ENCODE measurements at places on chromosomes 5 and 9. TPM values are rescaled to one million over a fixed set of nuclear protein-coding genes. Genes with fewer than 3 reads are reported as not detected.

GRCh38 chr5:143065185-143065965, 295.2 kb downstream of the ARHGAP26 start:
- DNase-seq, result peak; percentile 73

DNA sequence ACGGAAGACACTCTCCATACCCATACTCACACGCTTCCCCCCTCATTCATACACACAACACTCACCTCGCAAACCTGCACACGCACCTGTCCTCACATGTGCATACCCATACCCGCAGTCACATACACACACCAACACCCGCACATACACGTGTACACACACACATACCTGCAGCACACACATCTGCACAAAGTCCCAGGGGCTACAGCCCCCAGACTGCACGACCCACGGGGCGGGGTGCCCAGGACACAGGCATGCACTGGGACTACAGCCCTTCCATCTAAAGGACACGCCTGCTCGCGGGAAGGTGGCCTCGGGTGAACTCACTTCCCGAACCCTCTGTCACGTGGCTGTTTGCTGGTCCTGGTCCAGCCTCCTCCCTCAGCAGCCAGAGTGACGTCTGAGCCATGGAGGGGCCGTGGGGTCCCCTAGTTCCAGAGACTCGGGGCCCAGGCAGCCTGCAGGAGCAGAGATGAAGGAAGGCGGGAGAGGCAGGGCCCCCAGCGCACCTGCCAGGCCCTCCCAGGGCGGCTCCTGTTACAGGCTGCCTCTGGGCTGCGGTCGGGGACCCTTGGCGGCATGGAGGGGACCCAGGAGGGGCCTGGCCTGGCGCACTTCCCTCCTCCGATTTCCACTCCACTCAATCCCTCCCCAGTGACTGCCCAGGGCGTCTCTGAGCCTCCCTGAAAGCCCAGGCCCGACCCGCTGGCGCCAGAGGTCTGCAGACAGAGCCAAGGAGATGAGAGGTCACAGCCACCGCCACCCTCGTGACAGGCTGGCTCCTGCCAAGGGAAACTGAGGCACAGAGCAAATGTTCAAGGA, 8.1 kb downstream of the SLC12A7 start:
- DNase-seq, result no peak

DNA sequence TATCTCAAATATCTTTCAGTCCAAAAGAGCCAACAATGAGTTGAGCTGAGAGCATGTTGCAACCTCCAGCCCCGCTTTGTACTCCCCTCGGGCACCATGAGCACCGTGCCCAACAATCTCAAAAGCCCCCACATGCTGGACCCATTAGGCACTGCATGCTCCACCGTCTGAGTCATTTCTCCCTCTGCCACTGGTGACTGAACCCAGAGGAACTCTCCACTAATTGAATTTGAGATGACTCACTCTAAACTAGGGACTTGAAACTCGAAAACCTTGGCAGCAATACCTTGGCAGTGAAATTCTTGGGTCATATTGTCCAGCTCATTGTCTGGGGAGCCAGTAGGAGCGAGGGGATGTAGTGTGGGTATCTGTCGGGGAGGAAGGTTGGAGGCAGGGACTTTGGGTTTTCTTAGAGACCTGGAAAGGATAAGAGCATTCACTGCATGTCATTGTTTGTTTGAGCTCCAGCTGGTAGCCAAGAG, 49.9 kb upstream of the SLIT3 start:
- peak; percentile 99 for DNase-seq

GRCh38 chr9:123876750-123877149, 53.2 kb downstream of the DENND1A start:
- DNase-seq, result no peak

GRCh38 chr5:80217667-80218066, 38.2 kb downstream of the SERINC5 start:
- no peak for DNase-seq

GRCh38 chr5:168409591-168410458, 76.4 kb upstream of the RARS1 start:
- DNase-seq, result peak; percentile 44

DNA sequence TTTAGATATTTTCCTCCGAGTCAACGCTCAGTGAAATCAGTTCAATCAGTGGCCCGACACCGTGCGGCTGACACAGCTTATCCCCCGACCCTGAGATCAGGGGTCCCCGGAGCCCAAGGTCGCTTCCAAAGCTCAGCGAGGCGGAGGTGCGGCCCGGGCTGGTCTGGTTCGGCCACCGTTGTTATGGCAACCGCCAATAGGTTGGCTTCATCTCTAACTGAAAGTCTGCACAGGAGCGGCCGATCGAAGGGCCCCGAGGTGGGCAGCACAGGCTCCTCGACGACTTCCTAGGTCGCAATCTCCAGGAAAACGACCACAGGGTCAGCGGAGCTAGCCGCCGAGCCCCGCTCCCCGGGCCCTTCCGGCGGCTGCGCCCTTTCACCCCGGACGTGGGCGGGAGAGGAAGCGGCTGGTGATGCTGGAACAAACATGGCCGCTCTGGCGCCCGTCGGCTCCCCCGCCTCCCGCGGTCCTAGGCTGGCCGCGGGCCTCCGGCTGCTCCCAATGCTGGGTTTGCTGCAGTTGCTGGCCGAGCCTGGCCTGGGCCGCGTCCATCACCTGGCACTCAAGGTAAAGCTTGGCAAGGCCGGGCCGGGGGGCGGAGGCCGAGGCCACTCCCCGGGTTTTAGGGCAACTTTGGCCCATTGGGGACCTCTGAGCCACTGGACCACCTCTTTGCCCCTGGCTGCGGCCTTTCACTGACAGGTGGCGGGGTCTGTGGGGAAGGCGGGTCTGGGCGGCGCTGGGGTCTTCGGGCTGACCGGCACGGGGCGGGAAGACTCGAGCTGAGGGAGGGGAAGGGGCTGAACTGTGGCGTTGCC, at the start of gene GPR107:
Gene GPR107 (plus strand): TSS at position 403 of the 821 bp plus-strand sequence. CDS start 27 bp downstream, at position 430.
- DNase-seq, result peak; percentile 43

Gene PTPRD
- 10.9 TPM for total RNA-seq

Gene CNTFR
- not detected for total RNA-seq

Gene TEX48
- not detected for total RNA-seq
